Activated T-helper 1 cell treated with Interleukin-2 at 50 U/mL for 16 hours (primary cell): ENCODE measurements at places on chromosomes 4 and X.

DNA sequence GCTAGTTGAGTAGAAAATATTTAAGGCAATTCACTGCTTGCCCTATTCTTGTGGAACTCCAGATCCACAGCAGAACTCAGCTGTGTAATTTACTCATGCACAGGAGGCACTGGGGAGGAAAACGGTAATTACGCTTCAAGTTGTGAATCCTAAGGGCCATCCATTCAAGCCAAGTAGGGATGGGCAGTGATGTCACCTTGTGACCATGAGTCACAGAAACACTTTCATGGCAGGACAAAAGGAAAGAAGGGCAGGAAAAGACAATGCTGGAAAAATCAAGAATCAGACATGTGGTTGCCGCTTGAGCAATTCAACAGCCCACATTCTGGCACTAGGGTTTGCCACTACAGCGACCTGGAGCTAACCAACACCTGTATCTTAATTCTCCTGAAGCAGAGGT, 1.4 kb downstream of the PAQR3 start:
- no peak for DNase-seq

DNA sequence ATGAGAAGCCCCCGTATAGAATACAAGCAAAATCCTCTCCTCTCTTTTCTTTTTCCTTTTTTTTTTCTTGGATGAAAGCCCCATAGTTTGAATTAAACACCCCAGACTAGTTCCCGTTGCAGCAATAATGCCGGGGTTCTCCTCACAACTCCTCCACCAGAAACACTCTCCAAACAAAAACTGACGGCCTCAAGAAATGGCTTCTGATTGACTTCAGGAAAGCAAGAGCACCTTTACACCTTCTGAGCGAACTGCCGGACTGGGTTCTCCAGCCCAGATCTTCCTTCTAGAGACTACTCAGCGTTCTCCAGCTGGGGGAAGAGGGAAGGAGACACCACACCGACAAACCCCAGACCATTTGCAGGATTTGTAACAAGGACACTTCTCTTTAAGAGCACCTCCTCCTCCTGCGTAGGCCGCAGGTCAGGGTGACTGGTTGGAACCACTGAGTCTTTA, 4.0 kb downstream of the HAND2 start:
- no peak for DNase-seq

- DNase-seq: no peak
Observed at GRCh38 chrX:154715825-154716224, 35.1 kb downstream of the GAB3 start.

DNA sequence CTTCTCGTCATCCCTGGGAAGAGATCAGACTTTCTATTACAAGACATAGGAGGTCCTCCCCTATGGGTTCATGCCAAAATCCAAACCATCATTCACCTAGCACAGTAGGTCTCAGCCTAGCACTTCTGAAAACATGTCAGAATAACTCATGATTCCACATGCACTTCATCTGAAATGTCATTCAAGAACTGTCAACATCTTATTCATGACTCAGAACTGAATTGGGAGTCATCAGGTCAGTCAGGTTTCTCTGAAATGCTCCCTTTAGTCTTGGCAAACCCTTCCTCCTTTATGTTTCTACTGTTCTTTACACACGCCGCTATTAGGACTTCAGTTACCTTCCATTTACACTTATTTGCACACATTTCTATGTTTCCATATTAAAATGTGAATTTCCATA, 67.2 kb downstream of the ANTXR2 start:
- no peak for DNase-seq

DNA sequence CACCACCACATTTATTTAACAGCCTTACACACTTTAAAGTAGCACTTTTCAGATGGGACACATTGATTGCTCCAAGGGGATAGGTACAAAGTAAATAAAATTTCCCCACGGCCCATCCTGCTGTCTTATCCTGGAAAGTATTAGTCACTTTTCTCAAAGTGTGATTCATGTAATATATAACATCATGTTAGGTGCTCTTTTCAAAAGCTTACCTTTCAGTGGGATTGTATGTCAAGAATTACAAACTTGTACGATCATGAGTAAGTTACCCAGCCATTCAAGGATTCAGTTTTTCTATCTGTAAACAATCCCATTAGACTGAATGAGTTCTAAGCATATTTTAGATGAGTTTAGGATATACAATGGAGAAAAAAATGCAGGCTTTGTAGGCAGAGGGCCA, 876.6 kb upstream of the GRID2 start:
- no peak for DNase-seq

DNA sequence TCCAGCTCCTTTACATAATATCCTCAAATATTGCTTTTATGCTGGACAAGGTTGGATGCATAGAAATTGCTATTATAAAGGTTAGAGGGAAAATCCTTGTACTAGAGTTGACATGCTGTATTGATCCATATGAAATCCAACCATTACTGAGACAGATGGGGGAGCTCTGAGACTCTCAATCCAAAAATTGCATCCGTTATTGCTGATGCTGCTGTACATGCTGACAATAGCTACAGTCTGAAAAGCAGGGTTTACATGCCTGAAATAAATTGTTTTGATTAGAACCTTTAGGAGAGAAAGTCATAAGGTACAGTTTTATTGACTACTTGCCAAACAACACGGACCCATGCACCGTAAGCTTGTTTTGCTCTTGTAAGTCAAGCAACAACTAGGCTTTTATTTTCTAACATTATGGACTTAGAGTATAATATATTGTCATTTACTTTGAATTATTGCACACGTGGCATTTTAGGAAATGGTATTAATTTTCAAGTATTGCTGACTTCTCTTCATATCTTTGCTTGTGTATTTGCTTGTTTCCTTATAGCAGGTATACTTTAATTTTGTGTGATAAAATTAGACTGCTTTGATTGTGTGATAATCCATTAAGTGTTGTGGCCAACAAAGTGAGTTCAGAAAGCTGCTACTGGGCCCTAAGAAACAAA, 1365.2 kb downstream of the STIM2 start:
- no peak for DNase-seq

DNA sequence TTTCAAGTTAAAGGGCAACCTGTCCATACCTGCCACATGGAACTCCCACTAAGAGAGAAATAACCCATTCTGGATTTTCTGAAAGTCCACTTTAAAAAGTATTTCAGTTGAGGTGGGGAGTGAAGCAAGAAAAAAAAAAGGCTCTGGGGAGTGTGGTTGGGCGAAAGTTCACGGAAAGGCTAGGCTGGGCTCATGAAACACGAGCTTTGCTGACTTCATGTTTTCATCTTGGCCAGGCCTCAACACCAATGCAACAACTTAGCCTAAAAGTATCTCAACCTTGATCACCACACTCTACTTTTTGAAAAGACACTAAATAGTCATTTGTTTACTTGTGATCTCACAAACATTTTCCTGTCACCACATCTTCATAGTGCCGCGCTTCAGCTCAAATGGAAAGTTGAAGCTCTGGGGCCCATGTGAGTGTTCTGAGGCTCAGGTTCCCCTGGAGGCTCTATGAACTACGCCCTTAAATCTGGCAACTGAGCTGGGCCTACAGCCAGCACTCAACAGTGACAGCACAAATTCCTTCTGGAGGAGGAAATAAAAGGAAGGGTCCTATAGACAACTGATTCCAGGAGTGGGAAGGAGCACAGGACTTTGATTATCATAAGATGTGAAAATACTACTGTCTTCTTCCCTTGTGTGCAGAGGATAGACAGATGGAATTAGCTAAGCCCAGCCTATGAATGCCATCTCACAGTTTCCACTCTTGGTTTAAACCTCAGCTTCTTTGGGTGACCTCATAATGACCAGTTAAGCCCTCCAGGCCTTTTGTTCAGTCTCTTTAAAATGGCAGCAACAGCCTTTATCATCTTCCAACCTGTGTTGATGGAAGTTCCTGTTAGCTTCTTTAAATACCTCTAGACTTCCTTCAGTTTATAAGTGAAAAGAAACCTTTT, 5.1 kb downstream of the CD40LG start:
- DNase-seq: no peak

GRCh38 chr4:97819294-97819693, 324.0 kb downstream of the STPG2 start:
- DNase-seq: no peak

- DNase-seq: no peak
Observed at GRCh38 chr4:157992038-157992705, 180.7 kb downstream of the GASK1B start.

DNA sequence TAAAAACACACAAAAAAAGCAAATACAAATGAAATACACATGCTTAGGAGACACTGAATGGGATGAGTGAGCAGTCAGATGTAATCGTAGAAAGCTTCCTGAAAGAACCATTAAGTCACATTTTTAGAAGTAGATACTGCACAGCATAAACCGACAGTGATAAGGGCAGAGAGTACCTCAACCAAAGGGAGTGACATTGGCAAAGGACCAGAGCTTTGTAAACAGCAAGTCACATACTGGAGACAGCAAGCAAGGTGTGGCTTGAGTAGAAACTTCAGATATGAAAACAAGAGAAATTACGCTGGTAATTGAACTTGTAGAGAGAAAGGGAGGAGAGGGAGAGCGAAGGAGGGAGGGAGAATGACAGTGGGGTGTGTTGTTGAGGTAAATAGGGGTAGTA, 92.0 kb downstream of the CHRDL1 start:
- no peak for DNase-seq

DNA sequence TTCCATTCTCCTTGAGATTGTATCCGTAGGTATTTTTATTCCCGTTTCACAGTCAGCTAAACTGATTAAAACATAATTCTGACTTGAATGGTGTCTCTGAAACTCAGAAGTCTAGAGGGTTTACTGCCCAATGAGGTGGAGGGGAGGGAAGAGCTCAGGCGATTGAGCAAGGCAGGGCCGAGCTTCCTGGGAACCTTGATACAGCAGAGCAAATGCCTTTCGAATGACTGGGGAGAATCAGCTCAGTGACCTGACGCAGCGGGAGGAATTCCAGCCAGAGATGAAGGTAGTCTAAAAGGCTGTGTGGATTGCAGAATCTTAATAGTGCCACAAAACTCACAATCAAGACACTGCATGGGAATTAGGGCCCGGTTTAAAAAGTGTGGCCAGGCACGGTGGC, 233.6 kb downstream of the EVC2 start:
- no peak for DNase-seq

GRCh38 chrX:49978176-49978575, 55.8 kb downstream of the CLCN5 start:
- no peak for DNase-seq

GRCh38 chr4:122508083-122508482, 51.6 kb upstream of the IL2 start:
- DNase-seq: no peak

- DNase-seq: no peak
Observed at GRCh38 chr4:17578482-17578891, 1.5 kb downstream of the LAP3 start.

- DNase-seq: no peak
Observed at GRCh38 chr4:108119199-108119800, 49.4 kb downstream of the LEF1 start.
